ENCODE measurements at places on chromosomes 7 and 10. TPM values are rescaled to one million over a fixed set of nuclear protein-coding genes. Genes with fewer than 3 reads are reported as not detected.

COL26A1 gene
- 44.5 TPM for total RNA-seq

AGK gene
- 30.0 TPM for total RNA-seq

RARRES2 gene
- 20.2 TPM for total RNA-seq

FUOM gene
- 14.7 TPM for total RNA-seq

SLC37A3 gene
- total RNA-seq: 62.3 TPM

FBH1 gene
- 87.4 TPM for total RNA-seq

CDK5 gene
- 22.6 TPM for total RNA-seq

HGF gene
- not detected for total RNA-seq

TAS2R39 gene
- not detected for total RNA-seq

HILPDA gene
- total RNA-seq: 36.8 TPM

ACSL5 gene
- total RNA-seq: 0.33 TPM

PARP12 gene
- 3.4 TPM for total RNA-seq

ANXA7 gene
- 58.9 TPM for total RNA-seq

SLC39A12 gene
- total RNA-seq: not detected

MAPK8 gene
- 69.7 TPM for total RNA-seq

EPDR1 gene
- 2.8 TPM for total RNA-seq

SFR1 gene
- total RNA-seq: 7.1 TPM

TLX1 gene
- total RNA-seq: not detected

OR2A7 gene
- total RNA-seq: 9.3 TPM

PIP gene
- total RNA-seq: not detected

DDX21 gene
- 38.2 TPM for total RNA-seq

SYNPO2L gene
- total RNA-seq: 0.07 TPM

AKR1C3 gene
- total RNA-seq: 4.6 TPM

C10orf67 gene
- total RNA-seq: 0.38 TPM

CFTR gene
- total RNA-seq: 6.6 TPM

CPED1 gene
- total RNA-seq: 1.1 TPM

PIK3AP1 gene
- total RNA-seq: 40.0 TPM

SKIDA1 gene
- 15.3 TPM for total RNA-seq

MEOX2 gene
- total RNA-seq: 0.20 TPM

CHST15 gene
- total RNA-seq: 8.1 TPM

DNAJC2 gene
- 34.1 TPM for total RNA-seq

GNGT1 gene
- not detected for total RNA-seq

LIPF gene
- total RNA-seq: not detected

ACTR3C gene
- total RNA-seq: 2.3 TPM

ICA1 gene
- total RNA-seq: 61.7 TPM

GPR22 gene
- total RNA-seq: not detected

SRRM3 gene
- total RNA-seq: 2.5 TPM

CRYGN gene
- 3.2 TPM for total RNA-seq

AEBP1 gene
- 52.2 TPM for total RNA-seq

NANOS1 gene
- total RNA-seq: 2.7 TPM

MKLN1 gene
- 56.8 TPM for total RNA-seq

ANKRD7 gene
- total RNA-seq: not detected

ADGRA1 gene
- 1.1 TPM for total RNA-seq

CTAGE4 gene
- total RNA-seq: 6.9 TPM

PRXL2A gene
- 137 TPM for total RNA-seq

INTS15 gene
- total RNA-seq: 48.6 TPM

NFKB2 gene
- total RNA-seq: 23.1 TPM

SCART1 gene
- 1.7 TPM for total RNA-seq

HOGA1 gene
- total RNA-seq: 11.9 TPM

LEP gene
- total RNA-seq: not detected

ZP3 gene
- total RNA-seq: not detected

CALY gene
- total RNA-seq: 2.5 TPM

TSPAN12 gene
- total RNA-seq: 23.2 TPM

OR6B1 gene
- not detected for total RNA-seq

CYP26C1 gene
- 0.29 TPM for total RNA-seq

BTBD16 gene
- total RNA-seq: not detected

DUSP5 gene
- total RNA-seq: 92.9 TPM

P4HA1 gene
- total RNA-seq: 25.4 TPM

NAT16 gene
- total RNA-seq: not detected

CDCA7L gene
- total RNA-seq: 53.0 TPM
